Tibial nerve (tissue), 4 donors: ENCODE measurements at places on chromosomes 5 and 9.
A peak's percentile ranks its signal among the peaks of the same experiment; 100 is the strongest.

GRCh38 chr5:57243286-57244137 is 69.7 kb downstream of the GPBP1 start:
- H3K36me3 ChIP-seq, result peaks cover 23% of the 10 kb centered on the region
- DNase-seq, result no peak
- no peak overlapping the region for H3K27ac ChIP-seq
- H3K4me3 ChIP-seq, result no peak overlapping the region
- no peaks in the 10 kb centered on the region for H3K27me3 ChIP-seq
- H3K4me1 ChIP-seq, result no peaks in the 10 kb centered on the region

DNA sequence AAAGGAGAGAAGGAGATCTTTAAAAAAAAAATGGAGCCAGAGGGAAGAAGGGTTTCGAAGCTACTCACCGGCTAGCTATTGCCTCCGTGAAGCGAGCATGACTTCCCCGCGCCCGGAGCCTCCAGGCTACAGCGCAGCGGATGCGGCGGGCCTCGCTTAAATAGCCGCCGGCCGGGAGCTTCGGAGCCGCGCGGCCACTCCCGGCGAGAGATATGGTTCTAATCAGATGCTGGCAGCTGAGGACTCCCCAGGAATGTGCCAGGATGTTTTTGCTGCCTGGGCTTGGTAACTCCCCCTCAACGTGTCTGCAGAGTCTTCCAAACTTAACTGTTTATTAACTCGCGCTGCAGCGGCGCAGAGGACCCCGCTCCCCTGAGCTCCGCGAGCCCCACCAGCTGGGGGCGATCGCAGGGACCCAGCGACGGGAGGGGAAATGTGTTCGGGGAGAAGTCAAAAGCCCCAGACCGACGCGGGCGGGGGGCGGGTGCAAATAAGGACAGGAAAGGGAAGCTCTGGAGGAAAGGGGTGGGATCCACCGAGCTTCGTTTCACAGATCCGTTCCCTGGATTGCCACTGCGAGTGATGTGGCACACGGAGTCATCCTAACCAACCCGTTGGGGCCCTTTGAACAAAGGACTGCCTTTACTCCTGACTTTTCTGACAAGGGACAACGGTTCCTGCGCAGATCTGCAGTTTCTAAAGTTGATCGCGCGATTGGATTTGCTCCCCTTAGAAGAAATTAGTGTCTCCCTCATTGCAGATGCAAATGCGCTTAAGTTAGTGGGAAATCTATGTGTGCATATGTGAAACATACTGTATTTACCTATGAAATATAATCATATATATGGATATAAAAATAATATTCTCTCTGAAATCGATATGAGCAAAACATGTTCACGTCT is at the start of gene DAB2:
DAB2 (minus strand) TSS at position 245 of the 902 bp plus-strand sequence. CDS start 30,660 bp downstream, outside the sequence.
- peak; percentile 71 for DNase-seq
- peak within 1 kb of the TSS; percentile 91 for H3K27ac ChIP-seq
- H3K36me3 ChIP-seq, result no peaks in the 10 kb centered on the region
- H3K4me3 ChIP-seq, result peak within 1 kb of the TSS; percentile 73

GRCh38 chr5:84242286-84242685 is 142.4 kb downstream of the EDIL3 start:
- no peaks in the 10 kb centered on the region for H3K36me3 ChIP-seq
- no peak for DNase-seq
- H3K27ac ChIP-seq, result no peak overlapping the region
- H3K4me3 ChIP-seq, result no peak overlapping the region

- peaks cover 13% of the 10 kb centered on the region for H3K4me1 ChIP-seq
- H3K27ac ChIP-seq, result no peak overlapping the region
- H3K36me3 ChIP-seq, result no peaks in the 10 kb centered on the region
- DNase-seq, result peak; percentile 55
- no peaks in the 10 kb centered on the region for H3K27me3 ChIP-seq
Measured at GRCh38 chr9:115341426-115341825, 223.5 kb upstream of the TNC start.

- no peaks in the 10 kb centered on the region for H3K4me1 ChIP-seq
- DNase-seq, result peak; percentile 73
- no peak overlapping the region for H3K27ac ChIP-seq
- H3K36me3 ChIP-seq, result no peaks in the 10 kb centered on the region
Measured at GRCh38 chr9:124110307-124110915, 98.8 kb downstream of the LHX2 start.

- H3K4me1 ChIP-seq, result no peaks in the 10 kb centered on the region
- H3K4me3 ChIP-seq, result no peak overlapping the region
- no peaks in the 10 kb centered on the region for H3K36me3 ChIP-seq
- DNase-seq, result no peak
- no peaks in the 10 kb centered on the region for H3K27me3 ChIP-seq
Measured at GRCh38 chr9:36436909-36437308, 36.8 kb upstream of the RNF38 start.

GRCh38 chr9:75869236-75869635 is 21.2 kb upstream of the PCSK5 start:
- no peaks in the 10 kb centered on the region for H3K27me3 ChIP-seq
- no peaks in the 10 kb centered on the region for H3K36me3 ChIP-seq
- peak; percentile 21 for DNase-seq
- H3K27ac ChIP-seq, result no peak overlapping the region
- H3K4me3 ChIP-seq, result no peak overlapping the region

DNA sequence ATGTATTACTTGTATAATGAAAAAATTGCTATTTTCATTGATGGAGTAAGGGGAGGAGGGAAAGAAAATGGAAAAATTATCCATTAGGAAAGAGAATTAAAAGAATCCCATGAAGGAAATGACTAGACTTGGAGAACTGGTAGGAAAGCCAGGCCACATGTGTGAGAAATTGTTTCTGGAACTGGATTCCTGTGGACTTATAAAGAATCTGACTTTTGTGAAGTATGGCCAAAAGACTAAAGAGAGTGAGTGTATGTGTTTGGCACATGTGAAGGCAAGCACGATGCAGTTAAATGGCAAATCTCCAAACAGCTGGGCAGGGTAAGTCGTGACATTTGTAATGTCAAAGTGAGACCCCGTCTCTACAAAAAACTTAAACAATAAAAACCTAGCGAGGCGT is 89.4 kb downstream of the MTX3 start:
- H3K36me3 ChIP-seq, result no peaks in the 10 kb centered on the region
- no peaks in the 10 kb centered on the region for H3K4me1 ChIP-seq
- H3K27me3 ChIP-seq, result no peaks in the 10 kb centered on the region
- no peak for DNase-seq
- H3K4me3 ChIP-seq, result no peak overlapping the region

GRCh38 chr9:134505032-134505431 is 136.6 kb upstream of the COL5A1 start:
- DNase-seq, result no peak
- no peak overlapping the region for H3K27ac ChIP-seq
- no peaks in the 10 kb centered on the region for H3K4me1 ChIP-seq
- no peak overlapping the region for H3K4me3 ChIP-seq
- H3K27me3 ChIP-seq, result no peaks in the 10 kb centered on the region

GRCh38 chr9:21252721-21253547 is 13.1 kb upstream of the IFNA14 start:
- H3K27ac ChIP-seq, result no peak overlapping the region
- H3K27me3 ChIP-seq, result no peaks in the 10 kb centered on the region
- DNase-seq, result peak; percentile 41
- no peaks in the 10 kb centered on the region for H3K36me3 ChIP-seq
- peaks cover 11% of the 10 kb centered on the region for H3K4me1 ChIP-seq

- no peak overlapping the region for H3K27ac ChIP-seq
- H3K36me3 ChIP-seq, result no peaks in the 10 kb centered on the region
- no peaks in the 10 kb centered on the region for H3K4me1 ChIP-seq
Measured at GRCh38 chr5:139805545-139805944, 9.9 kb downstream of the PSD2 start.

DNA sequence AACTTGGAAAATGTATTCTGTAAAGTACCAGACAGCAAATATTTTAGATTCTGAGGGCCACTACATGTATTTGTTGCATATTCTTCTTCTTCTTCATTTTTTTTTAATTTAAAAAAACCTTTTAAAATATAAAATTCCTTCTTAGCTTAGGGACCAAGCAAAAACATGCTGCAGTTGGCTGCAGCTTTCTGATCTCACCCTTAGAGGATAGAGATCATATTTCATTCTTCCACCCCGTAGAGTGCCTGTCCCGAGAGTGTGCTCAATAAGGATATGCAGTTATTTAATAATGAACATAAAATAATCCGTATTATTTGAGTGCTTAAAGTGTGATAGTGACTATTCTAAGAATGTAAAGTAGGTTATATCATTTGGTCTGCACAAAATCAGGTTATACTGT is 204.2 kb upstream of the CD180 start:
- DNase-seq, result no peak
- H3K27me3 ChIP-seq, result no peaks in the 10 kb centered on the region
- H3K4me3 ChIP-seq, result no peak overlapping the region
- H3K27ac ChIP-seq, result no peak overlapping the region

DNA sequence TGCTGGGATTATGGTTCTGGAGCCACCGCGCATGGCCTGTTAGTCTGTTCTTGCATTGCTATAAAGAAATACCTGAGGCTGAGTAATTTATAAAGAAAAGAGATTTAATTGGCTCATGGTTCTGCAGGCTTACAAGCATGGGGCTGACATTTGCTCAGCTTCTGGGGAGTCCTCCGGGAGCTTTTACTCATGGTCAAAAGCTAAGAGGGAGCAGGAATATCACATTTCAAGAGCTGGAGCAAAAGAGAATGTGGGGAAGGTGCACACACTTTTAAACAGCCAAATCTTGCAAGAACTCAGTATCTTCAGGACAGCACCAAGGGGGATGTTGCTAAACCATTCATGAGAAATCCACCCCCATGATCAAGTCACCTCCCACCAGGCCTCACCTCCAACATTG is 12.1 kb downstream of the JAK2 start:
- peaks cover 3% of the 10 kb centered on the region for H3K4me1 ChIP-seq
- DNase-seq, result no peak
- no peaks in the 10 kb centered on the region for H3K36me3 ChIP-seq
- H3K27me3 ChIP-seq, result no peaks in the 10 kb centered on the region
- no peak overlapping the region for H3K4me3 ChIP-seq

DNA sequence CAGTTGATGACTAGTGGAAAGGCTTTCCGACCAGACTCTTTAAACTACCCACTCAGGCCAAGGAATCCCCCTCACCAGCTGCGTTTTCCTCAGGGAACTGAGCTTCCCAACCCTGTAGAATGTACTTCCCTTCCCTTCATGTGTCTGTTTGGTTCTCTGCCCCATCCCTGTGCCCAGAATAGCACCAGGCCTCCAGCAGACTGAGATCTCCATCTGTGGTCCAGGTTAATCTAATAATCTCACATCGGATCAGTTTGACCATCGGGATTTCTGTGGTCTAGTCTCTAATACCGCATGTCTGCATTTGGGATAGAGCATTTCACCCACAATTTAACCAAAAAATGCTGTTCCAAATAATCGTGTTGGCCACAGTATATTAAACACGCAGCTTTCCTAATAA is 237.2 kb downstream of the ROR2 start:
- no peak overlapping the region for H3K4me3 ChIP-seq
- no peaks in the 10 kb centered on the region for H3K4me1 ChIP-seq
- DNase-seq, result no peak
- peaks cover 14% of the 10 kb centered on the region for H3K27me3 ChIP-seq
- H3K36me3 ChIP-seq, result no peaks in the 10 kb centered on the region

- no peak for DNase-seq
Measured at GRCh38 chr9:105333076-105333475, 88.6 kb downstream of the SLC44A1 start.

DNA sequence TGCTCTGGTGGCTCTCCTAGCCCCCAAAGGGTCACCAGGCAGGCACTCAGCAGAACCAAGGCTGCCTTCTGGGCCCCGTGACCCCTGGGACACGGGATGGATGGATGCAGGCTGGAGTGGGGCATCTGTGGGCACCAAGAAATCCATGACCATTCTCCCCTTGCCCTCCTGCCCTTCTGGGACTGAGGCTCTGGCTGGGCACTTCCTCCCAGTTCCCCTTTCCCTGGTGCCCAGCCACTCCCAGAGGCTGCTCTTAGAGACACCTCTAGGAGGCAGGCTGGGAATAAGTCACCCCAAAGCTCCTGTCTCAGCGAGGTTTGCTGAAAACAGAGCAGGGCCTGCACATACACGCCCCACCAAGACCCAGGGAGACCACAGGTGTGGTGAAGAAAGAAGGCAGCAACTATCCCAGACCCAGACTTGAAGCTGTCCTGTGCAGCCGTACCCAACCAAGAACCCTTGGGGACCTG is 943 bp downstream of the STING1 start:
- H3K27me3 ChIP-seq, result no peaks in the 10 kb centered on the region
- DNase-seq, result no peak
- H3K4me3 ChIP-seq, result peak overlapping the region; percentile 51
- peaks cover 5% of the 10 kb centered on the region for H3K4me1 ChIP-seq

- H3K27ac ChIP-seq, result no peak overlapping the region
- no peak for DNase-seq
- no peaks in the 10 kb centered on the region for H3K4me1 ChIP-seq
- no peaks in the 10 kb centered on the region for H3K36me3 ChIP-seq
- no peak overlapping the region for H3K4me3 ChIP-seq
Measured at GRCh38 chr9:130651752-130652151, 12.6 kb upstream of the PRDM12 start.

GRCh38 chr5:173798127-173798810 is 89.9 kb upstream of the CPEB4 start:
- H3K4me3 ChIP-seq, result no peak overlapping the region
- H3K36me3 ChIP-seq, result no peaks in the 10 kb centered on the region
- no peaks in the 10 kb centered on the region for H3K27me3 ChIP-seq
- no peaks in the 10 kb centered on the region for H3K4me1 ChIP-seq
- no peak overlapping the region for H3K27ac ChIP-seq

DNA sequence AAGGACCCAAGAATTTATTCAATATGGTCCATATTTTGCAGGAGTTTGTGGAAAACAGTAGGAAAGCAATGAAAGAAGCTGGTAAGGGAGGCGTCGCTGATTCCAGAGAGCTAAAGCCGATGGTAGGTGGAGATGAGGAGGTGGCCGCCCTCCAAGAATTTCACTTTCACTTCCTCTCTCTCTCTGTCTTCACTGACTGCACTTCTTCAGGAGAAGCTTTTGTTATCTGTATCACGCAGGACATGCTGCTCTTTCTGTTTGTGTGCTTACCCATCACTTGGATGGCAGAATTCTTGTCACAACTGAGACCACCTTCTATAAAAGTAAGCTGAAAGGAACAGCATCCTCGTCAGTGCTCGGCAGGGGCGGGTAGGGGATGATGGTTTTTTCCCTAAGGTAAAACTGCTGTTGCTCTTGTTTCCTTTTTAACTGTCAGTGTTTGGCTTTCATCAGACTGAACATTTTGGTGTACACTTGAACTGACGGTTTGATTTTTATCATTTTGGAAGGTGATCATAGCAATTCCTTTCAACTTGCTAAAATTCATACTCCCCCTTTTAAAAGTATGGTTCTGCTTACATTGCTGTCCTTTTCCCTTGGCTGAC is 62.4 kb upstream of the FSD1L start:
- no peak overlapping the region for H3K4me3 ChIP-seq
- no peak for DNase-seq
- no peak overlapping the region for H3K27ac ChIP-seq
- no peaks in the 10 kb centered on the region for H3K27me3 ChIP-seq
- no peaks in the 10 kb centered on the region for H3K36me3 ChIP-seq

DNA sequence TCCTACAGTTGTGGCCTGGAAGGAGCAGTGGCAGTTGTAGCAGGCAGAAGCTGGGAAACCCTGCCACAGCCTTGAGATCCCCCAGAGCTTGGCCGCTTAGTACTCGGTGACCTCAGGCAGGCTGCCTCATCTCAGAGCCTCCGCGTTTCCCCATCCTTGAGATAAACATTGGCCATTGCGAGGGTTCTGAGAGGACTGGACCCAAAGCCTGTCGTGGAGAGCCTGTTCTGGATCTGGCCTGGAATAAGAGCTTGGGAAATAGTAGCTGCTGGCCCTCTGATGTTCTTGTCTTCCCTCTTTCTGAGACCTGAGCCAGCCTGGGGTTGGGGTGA is 1.3 kb downstream of the MIGA2 start:
- no peak for DNase-seq
- H3K27ac ChIP-seq, result peak overlapping the region; percentile 71
- H3K4me1 ChIP-seq, result peaks cover 13% of the 10 kb centered on the region
